Right lobe of liver (tissue), 6 donors: ENCODE measurements at places on chromosomes 2 and 18. TPM values are rescaled to one million over a fixed set of nuclear protein-coding genes. Genes with fewer than 3 reads are reported as not detected.

- H3K36me3 ChIP-seq, result no peaks in the 10 kb centered on the region
- H3K4me3 ChIP-seq, result no peak overlapping the region
- no peak overlapping the region for H3K27ac ChIP-seq
- no peaks in the 10 kb centered on the region for H3K4me1 ChIP-seq
These were observed 33.0 kb downstream of the INPP5D start for GRCh38 chr2:233093166-233093448.

DNA sequence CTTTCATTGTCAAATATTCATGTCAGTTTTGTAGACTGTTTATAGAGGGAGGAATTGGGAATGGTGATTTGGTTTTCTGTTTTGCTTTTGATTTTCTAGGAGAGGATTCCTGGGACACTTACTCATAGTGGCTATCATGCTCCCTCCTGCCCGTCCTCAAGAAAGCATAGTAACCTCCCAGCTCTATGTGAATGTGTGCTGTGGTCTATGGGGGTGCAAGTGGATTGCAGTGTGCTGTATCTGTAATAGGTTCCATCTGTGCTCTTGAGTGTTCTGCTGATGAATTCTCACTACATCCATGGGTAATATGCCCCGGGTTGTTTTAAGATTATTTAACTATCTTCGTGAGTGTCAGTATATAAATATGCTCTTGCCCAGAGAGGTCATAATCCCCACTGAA is 811.3 kb downstream of the CNTNAP5 start:
- H3K36me3 ChIP-seq, result no peaks in the 10 kb centered on the region
- no peaks in the 10 kb centered on the region for H3K27me3 ChIP-seq
- H3K4me3 ChIP-seq, result no peak overlapping the region
- no peak for DNase-seq
- H3K4me1 ChIP-seq, result no peaks in the 10 kb centered on the region
- no peak overlapping the region for H3K27ac ChIP-seq

GRCh38 chr18:53382870-53383269 is 841.6 kb downstream of the MBD2 start:
- H3K27me3 ChIP-seq, result no peaks in the 10 kb centered on the region
- no peak for DNase-seq
- no peak overlapping the region for H3K27ac ChIP-seq
- no peaks in the 10 kb centered on the region for H3K36me3 ChIP-seq
- H3K4me3 ChIP-seq, result no peak overlapping the region

DNA sequence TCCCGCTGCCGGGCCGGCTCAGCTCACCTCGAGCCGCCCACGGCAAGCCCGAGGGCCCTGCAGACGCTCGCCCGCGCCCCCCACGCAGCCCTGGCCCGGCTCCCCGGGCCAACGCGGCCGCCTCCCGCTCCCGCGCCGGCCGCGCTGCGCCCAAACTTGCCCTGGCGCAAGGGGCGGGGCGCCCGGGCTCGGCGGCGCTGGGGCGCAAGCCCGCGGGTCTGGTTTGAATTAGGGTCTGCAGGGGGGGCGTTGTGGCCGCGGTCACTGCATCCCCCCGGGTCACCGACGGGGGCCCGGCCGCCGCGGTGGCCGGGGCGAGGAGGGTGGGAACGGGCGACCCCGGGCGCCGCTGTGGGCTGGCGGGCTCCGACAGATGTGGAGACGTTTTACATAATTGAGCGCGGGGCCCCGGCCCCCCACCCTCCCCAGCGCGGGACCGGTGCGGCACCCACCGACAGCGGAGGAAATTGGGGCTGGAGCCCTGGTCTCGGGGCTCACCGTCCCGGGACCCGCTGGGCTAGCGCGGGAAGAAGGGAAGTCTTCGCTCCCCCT is 690 bp downstream of the SDC1 start:
- no peaks in the 10 kb centered on the region for H3K4me1 ChIP-seq
- H3K4me3 ChIP-seq, result peak overlapping the region; percentile 93
- no peaks in the 10 kb centered on the region for H3K36me3 ChIP-seq
- peak overlapping the region; percentile 90 for H3K27ac ChIP-seq

- no peaks in the 10 kb centered on the region for H3K36me3 ChIP-seq
- H3K4me1 ChIP-seq, result no peaks in the 10 kb centered on the region
- no peaks in the 10 kb centered on the region for H3K27me3 ChIP-seq
- no peak overlapping the region for H3K27ac ChIP-seq
- H3K4me3 ChIP-seq, result no peak overlapping the region
- no peak for DNase-seq
These were observed 56.9 kb upstream of the NEMP2 start for GRCh38 chr2:190591437-190591836.

DNA sequence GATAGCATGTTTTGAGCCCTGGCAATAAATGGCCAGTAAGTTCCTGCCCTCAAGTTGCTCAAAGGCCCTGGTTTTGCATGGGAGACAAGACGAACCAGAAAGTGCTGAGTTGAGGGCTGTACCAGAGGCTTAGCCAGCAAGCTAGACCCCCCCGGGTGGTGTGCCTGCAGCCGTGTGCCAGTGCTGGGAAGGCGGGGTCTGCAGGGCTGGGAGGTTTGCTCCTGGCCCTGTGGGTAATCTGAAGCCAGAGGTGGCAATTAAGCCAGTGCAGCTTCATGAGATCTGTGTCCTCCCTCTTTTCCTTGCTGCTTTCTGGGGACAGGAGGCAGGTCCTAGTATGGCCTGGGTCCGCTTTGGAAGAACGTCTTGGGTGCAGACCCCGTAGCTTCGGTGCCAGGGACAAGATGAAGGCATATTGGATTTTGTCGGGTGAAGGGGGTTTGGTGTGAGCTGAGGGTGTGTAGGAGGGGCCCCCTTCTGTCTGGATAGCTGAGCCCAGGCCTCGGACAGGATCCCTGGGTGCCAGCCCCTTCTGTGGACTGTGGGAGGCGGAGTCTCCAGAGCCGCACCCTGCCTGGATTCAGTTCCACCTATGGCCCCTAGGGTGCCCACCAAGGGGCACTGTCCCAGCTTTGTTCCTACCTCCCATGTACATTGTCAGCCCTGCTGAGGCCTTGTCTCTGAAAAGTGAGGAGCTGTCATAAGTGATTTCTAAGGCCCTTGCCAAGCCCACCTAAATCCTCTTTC is 15.6 kb downstream of the ATOH8 start:
- H3K4me3 ChIP-seq, result no peak overlapping the region
- H3K27ac ChIP-seq, result no peak overlapping the region
- DNase-seq, result peak; percentile 29
- H3K27me3 ChIP-seq, result no peaks in the 10 kb centered on the region

DNA sequence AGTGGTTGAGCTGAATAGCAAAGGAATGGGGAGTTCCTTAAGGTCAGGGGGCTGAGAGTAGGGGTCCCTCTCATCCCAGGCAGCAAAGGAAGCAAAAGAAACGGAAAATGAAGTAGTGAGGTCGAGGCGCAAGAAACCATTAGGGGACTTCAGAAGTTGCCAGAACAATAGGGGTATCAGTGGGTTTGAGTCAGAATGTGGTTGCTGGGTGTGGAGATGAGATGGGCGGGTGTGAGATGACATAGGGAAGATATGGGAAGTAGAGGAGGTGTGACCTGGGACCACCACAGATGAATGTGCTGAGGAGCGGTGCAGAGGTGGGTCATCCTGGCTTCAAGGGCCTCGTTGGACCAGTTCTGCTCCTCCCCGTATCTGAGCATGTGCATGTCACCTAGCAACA is 13.1 kb upstream of the VAPA start:
- H3K4me1 ChIP-seq, result no peaks in the 10 kb centered on the region
- no peaks in the 10 kb centered on the region for H3K27me3 ChIP-seq
- no peak overlapping the region for H3K4me3 ChIP-seq
- DNase-seq, result no peak
- H3K27ac ChIP-seq, result no peak overlapping the region

- H3K27me3 ChIP-seq, result no peaks in the 10 kb centered on the region
- H3K4me3 ChIP-seq, result no peak overlapping the region
- no peak overlapping the region for H3K27ac ChIP-seq
- no peaks in the 10 kb centered on the region for H3K36me3 ChIP-seq
- DNase-seq, result no peak
These were observed 994.7 kb upstream of the POU3F3 start for GRCh38 chr2:103859238-103859637.

DNA sequence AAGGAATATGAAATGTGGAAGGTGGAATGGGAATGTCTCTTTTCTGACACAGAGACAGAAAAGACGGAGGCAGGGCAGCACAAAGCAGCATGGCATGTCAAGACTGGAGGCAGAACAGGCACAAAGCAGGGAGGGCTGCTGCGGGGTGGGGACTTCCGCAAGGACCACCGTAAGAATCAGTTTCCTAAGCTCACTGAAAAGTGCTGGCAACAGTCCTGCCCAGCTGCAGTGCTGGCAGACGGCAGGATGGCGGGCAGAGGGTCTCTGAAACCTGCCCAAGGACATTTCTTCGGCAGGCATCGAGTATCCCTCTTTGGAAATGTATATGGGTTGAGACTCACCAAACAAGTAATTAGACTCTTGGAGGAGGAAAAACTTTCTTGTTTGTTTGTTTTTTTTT is 54.9 kb downstream of the FAM178B start:
- H3K4me1 ChIP-seq, result no peaks in the 10 kb centered on the region
- no peaks in the 10 kb centered on the region for H3K36me3 ChIP-seq
- H3K27ac ChIP-seq, result no peak overlapping the region
- no peaks in the 10 kb centered on the region for H3K27me3 ChIP-seq
- DNase-seq, result no peak
- no peak overlapping the region for H3K4me3 ChIP-seq

GRCh38 chr2:233015019-233015645 is 2.1 kb upstream of the NGEF start:
- H3K27me3 ChIP-seq, result no peaks in the 10 kb centered on the region
- DNase-seq, result peak; percentile 5
- no peak overlapping the region for H3K4me3 ChIP-seq
- no peak overlapping the region for H3K27ac ChIP-seq
- H3K4me1 ChIP-seq, result no peaks in the 10 kb centered on the region
- no peaks in the 10 kb centered on the region for H3K36me3 ChIP-seq

GRCh38 chr2:150548527-150548926 is 61.1 kb upstream of the RND3 start:
- no peak overlapping the region for H3K27ac ChIP-seq
- H3K27me3 ChIP-seq, result no peaks in the 10 kb centered on the region
- H3K36me3 ChIP-seq, result no peaks in the 10 kb centered on the region
- DNase-seq, result no peak
- no peaks in the 10 kb centered on the region for H3K4me1 ChIP-seq

GRCh38 chr18:34659579-34660517 is 50.2 kb upstream of the DTNA start:
- H3K27me3 ChIP-seq, result no peaks in the 10 kb centered on the region
- H3K4me1 ChIP-seq, result no peaks in the 10 kb centered on the region
- no peak overlapping the region for H3K4me3 ChIP-seq
- no peaks in the 10 kb centered on the region for H3K36me3 ChIP-seq

- no peaks in the 10 kb centered on the region for H3K36me3 ChIP-seq
- no peaks in the 10 kb centered on the region for H3K4me1 ChIP-seq
- peak overlapping the region; percentile 80 for H3K27ac ChIP-seq
These were observed 61.3 kb downstream of the TMEM247 start for GRCh38 chr2:46540496-46541331.

- H3K36me3 ChIP-seq, result no peaks in the 10 kb centered on the region
- H3K27me3 ChIP-seq, result no peaks in the 10 kb centered on the region
- DNase-seq, result no peak
- H3K4me3 ChIP-seq, result no peak overlapping the region
These were observed 615.1 kb upstream of the NETO1 start for GRCh38 chr18:73482901-73483300.

GRCh38 chr2:64950226-64951160 is 38.7 kb upstream of the SLC1A4 start:
- H3K4me1 ChIP-seq, result peaks cover 6% of the 10 kb centered on the region
- no peak for DNase-seq
- no peaks in the 10 kb centered on the region for H3K36me3 ChIP-seq
- H3K4me3 ChIP-seq, result no peak overlapping the region
- H3K27ac ChIP-seq, result no peak overlapping the region

GRCh38 chr2:219736209-219736608 is 108.8 kb downstream of the SLC4A3 start:
- no peaks in the 10 kb centered on the region for H3K36me3 ChIP-seq
- no peak overlapping the region for H3K27ac ChIP-seq
- no peak for DNase-seq
- no peaks in the 10 kb centered on the region for H3K27me3 ChIP-seq

GRCh38 chr2:134220344-134220974 is 33.4 kb upstream of the MGAT5 start:
- H3K27me3 ChIP-seq, result no peaks in the 10 kb centered on the region
- DNase-seq, result no peak
- no peak overlapping the region for H3K27ac ChIP-seq
- no peaks in the 10 kb centered on the region for H3K36me3 ChIP-seq

- no peaks in the 10 kb centered on the region for H3K4me1 ChIP-seq
- no peak for DNase-seq
- H3K27ac ChIP-seq, result no peak overlapping the region
- H3K4me3 ChIP-seq, result no peak overlapping the region
These were observed 125.8 kb upstream of the MSTN start for GRCh38 chr2:190188289-190188688.

DNA sequence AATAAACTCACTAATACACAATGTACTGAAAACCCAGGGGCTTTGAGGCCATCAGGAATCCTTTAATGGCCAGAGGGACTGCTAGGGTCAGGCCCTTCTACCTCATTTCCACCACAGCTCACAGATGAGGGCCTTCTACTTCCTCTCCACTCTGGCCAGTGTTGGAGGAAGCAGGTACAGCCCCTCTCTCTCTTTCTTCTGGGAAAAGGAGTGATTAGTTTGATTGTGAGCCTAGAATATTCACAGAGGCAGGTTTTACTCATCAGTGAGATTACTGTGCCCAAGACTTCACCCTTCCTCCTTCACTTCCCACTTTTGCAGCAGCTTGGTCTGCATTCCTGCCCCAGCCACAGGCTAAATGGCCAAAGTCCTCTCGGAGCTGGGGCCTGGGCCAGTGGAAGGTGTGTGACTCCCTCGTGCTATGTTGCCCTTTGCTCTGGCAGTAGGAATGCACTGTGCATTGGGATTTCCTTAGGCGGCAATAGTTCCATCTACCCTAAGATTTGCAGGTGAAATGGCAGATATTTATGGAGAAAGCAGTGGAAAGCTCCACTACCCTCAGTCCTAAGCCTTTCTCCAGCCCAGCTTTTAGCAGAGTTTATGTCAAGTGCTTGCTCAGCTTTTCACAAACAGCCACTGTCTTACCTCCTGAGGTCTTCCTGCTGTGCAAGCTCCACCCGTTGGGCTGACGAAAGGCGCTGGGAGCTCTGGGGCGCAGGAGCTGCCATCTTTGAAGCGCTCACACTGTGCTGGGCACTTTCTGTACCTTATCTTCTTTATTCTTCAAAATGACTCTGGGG is 36.2 kb upstream of the YES1 start:
- no peaks in the 10 kb centered on the region for H3K4me1 ChIP-seq
- H3K4me3 ChIP-seq, result no peak overlapping the region
- DNase-seq, result peak; percentile 89

- H3K4me1 ChIP-seq, result no peaks in the 10 kb centered on the region
- no peak overlapping the region for H3K4me3 ChIP-seq
- no peak overlapping the region for H3K27ac ChIP-seq
- DNase-seq, result no peak
- H3K27me3 ChIP-seq, result no peaks in the 10 kb centered on the region
These were observed 81.6 kb upstream of the CYRIA start for GRCh38 chr2:16747257-16747656.

REG3A gene
- total RNA-seq, result not detected

AUP1 gene
- total RNA-seq, result 81.1 TPM

PUS10 gene
- 8.6 TPM for total RNA-seq

RSAD2 gene
- 2.7 TPM for total RNA-seq

ACVR1C gene
- total RNA-seq, result 0.37 TPM

HOXD12 gene
- total RNA-seq, result not detected

NFATC1 gene
- 2.9 TPM for total RNA-seq

DES gene
- 3.2 TPM for total RNA-seq

INPP5D gene
- total RNA-seq, result 5.8 TPM

LONRF2 gene
- 2.4 TPM for total RNA-seq

CD207 gene
- not detected for total RNA-seq

ITPRIPL1 gene
- total RNA-seq, result 0.26 TPM

CPS1 gene
- 1,537 TPM for total RNA-seq

COL4A3 gene
- total RNA-seq, result 0.37 TPM

DIS3L2 gene
- 22.3 TPM for total RNA-seq

MRO gene
- 2.3 TPM for total RNA-seq

FHOD3 gene
- total RNA-seq, result 0.44 TPM
